A549 treated with AZD2906 at 1 μM for 4 hours (cell line): ENCODE measurements at places on chromosomes 2 and 18. TPM values are rescaled to one million over a fixed set of nuclear protein-coding genes. Genes with fewer than 3 reads are reported as not detected.

Gene MCM6
- 43.0 to 55.6 TPM (median 45.1 TPM) in 5 replicates for total RNA-seq

Gene CEBPZOS
- total RNA-seq, result 36.4 to 39.5 TPM (median 37.4 TPM) in 5 replicates

Gene SLC35F6
- total RNA-seq, result 34.2 to 37.7 TPM (median 35.4 TPM) in 5 replicates

Gene DSG1
- not detected in 5 replicates for total RNA-seq

Gene AMER3
- not detected in 5 replicates for total RNA-seq

Gene TFPI
- 35.2 to 53.4 TPM (median 47.5 TPM) in 5 replicates for total RNA-seq

Gene PLEK
- total RNA-seq, result not detected in 5 replicates
